ENCODE measurements at places on chromosomes 3 and 15. TPM values are rescaled to one million over a fixed set of nuclear protein-coding genes. Genes with fewer than 3 reads are reported as not detected.

Gene MCCC1
- total RNA-seq: 9.2 TPM

Gene FAM81A
- total RNA-seq: 10.7 TPM

Gene GABRR3
- not detected for total RNA-seq

Gene GP9
- not detected for total RNA-seq

Gene MKRN2OS
- total RNA-seq: not detected

Gene PIGX
- 31.7 TPM for total RNA-seq

Gene SERF2
- total RNA-seq: 676 TPM

Gene CDC25A
- total RNA-seq: 9.4 TPM

Gene CCK
- total RNA-seq: 2.1 TPM

Gene MEX3B
- total RNA-seq: 3.2 TPM

Gene FBN1
- total RNA-seq: 6.0 TPM

Gene FANCD2OS
- total RNA-seq: not detected

Gene PLSCR5
- not detected for total RNA-seq

Gene ACTC1
- 0.16 TPM for total RNA-seq

Gene SGO1
- total RNA-seq: 15.4 TPM

Gene STAC
- 2.2 TPM for total RNA-seq

Gene PIF1
- total RNA-seq: 14.0 TPM

Gene FBLN2
- total RNA-seq: 2.5 TPM

Gene TERC
- total RNA-seq: not detected

Gene SLC38A3
- total RNA-seq: 0.12 TPM

Gene CELF6
- total RNA-seq: 0.12 TPM

Gene SLC12A8
- total RNA-seq: 1.8 TPM

Gene TTLL3
- total RNA-seq: 7.5 TPM

Gene TM4SF4
- total RNA-seq: 42.5 TPM

Gene HES1
- 11.5 TPM for total RNA-seq
